ENCODE measurements at places on chromosomes 5 and 9.

- no peak for DNase-seq
Observed at GRCh38 chr5:160472482-160472881, 50.8 kb downstream of the PTTG1 start.

GRCh38 chr5:176897263-176897662, 1.9 kb downstream of the HK3 start:
- no peak for DNase-seq

DNA sequence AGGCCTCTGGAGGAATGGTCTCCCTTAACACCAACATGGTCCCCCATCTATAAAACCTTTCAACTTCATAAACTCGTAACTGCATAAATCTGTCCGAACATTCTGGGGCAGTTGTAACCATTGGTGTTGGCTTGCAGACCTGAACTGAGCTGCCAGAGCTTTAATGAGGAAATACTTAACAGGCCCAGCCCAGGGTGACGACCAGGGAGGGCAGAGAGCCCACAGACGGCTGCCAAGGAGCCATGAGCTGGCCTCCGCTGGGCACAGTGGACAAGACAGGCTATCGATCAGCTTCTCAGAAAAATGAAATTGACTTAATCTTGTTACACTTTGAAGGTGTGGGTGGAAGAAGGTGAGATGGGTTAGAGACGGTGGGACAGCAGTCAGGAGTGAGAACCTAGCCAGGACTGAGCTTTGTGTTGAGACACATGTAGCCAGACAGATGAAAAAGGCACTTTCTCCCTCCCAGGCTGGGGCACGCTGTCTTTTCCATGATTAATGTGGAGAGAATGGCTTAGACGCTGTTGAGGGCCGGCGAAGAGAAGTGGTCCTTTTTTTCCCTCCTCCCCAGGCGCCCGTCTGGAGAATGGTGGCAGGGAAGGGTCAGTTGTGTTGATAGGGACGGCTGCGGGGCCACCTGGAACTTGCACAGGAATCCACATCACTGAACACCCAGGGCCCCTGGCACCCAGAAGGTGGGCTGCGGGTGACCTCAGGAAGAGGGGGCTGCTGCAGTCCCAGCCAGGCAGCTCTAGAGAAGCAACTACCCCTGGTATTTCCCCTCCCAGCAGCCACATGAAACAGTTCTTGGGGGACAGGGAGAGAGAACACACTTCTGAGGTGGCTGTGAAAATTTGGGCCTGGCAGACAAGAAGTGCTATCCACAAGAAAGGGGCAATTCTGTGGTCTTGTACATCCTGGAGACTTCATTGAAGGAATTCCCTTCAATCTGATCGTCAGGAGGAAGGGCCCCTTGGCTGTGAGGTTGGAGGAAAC, 27.3 kb upstream of the TCOF1 start:
- DNase-seq, result no peak

DNA sequence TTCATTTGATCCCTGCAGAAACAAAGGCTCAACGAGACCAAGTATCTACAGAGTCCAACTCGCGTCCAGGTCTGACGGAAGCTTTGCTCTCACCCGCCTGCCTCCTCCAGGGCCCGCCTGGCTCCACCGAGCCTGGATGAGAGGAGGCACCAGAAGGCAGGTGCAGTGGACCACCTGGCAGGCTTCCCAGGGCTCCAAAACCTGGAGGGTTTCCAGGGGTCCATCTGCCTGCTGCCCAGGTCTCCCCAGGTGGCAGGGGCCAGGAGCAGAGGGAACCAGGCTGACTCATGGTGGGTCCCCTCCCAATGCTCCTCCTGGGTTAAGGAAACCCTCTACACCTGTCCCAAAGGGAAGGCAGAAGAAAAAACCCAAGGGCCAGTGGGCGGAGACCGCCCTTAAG, 59.5 kb downstream of the VAV2 start:
- no peak for DNase-seq
